ENCODE measurements at places on chromosomes 3 and 15.
A peak's percentile ranks its signal among the peaks of the same experiment; 100 is the strongest.

DNA sequence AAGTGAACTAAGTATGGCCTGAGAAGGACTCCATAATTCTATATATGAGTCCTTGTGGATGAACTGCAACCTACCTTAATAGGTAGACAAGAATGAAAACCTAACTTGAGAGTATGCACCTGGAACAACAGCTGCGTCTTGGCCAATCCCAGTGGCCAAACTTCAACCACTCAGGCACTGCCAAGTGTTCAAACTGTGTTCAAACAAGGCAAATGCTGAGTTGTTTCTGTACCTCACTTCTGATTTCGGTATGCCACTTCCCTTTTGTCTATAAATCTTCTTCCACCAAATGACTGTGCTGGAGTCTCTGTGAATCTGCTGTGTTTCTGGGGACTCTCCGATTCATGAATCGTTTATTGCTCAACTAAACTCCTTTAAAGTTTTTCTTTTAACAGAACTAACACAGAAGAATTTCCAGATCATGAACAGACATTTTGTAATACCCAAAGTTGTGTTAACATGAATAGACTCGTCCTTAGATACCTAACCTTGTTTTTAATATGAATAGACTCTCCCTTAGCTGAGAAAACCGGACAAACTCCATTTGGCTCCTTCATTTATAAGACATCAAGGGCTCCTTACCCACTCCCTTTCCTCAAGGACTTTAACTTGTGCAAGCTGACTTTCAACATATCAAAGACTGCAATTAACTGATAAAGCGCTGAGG lies 4.1 kb downstream of the ZNF717 start:
- DNase-seq, result no peak

- no peak for DNase-seq
Measured at GRCh38 chr3:78912687-78913086, 855.1 kb downstream of the ROBO1 start.

- no peak for DNase-seq
Measured at GRCh38 chr15:43968551-43968950, 141.7 kb downstream of the WDR76 start.

- no peak for DNase-seq
Measured at GRCh38 chr15:49315391-49315823, 107.6 kb upstream of the FGF7 start.

DNA sequence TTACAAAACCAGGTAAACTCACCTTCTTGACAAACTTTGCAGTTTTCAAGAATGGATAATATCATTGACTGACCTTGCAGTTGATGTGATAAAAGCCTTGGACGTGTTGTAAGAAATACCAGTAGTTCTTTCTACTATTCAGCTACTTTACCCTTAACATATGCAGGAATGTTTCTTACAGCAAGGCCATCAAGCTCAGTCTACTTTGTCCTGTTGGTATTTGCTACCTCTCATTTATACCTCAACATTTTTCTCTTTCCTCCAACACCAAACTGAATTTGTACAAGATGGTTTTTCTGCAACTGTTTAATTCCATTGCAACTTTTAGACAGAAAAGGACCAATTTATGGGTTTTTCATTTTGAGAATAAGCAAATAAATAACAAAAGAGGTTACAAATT lies 147.4 kb upstream of the BCHE start:
- DNase-seq, result no peak

- no peak for DNase-seq
Measured at GRCh38 chr3:140505876-140506275, 172.0 kb upstream of the TRIM42 start.

DNA sequence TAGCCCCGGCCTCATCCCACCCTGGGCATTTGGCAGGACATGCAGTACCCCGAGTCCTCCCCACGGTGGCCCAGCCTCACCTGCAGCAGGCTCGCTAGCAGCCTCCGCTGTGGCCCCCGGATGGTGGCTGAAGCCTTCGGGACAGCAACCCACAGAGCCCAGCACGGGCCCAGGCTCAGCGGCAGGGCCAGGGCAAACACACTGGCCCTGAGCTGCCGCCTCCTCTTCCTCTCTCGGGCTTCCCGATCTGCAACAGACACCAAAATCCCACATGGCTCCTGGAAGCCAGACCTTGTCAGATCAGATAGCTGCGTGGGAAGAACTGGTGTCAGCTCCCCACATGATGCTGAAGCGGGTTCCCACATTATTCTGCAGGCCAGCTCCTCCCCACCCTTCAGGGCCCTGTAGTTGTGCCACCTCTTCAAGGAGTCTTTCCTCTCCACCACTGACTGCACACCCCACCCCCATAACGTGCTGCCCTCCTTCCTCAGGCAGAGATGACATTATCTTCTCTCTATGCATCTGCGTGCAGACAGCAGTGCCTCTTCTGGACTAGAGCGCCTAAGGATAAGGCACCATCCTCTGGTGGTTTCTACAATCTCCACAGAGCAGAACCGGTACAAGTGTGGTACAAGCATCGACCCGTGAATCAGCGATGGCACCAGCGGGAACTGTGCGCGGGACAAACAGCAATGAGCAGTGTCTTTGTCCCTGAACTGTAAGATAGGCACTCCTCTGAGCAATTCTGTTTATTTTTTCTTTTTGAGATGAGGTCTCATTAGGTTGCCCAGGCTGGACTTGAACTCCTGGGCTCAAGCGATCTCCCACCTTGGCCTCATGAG lies 9.5 kb downstream of the TMEM44 start:
- DNase-seq, result no peak

GRCh38 chr15:86735247-86736040 lies 655.8 kb downstream of the AGBL1 start:
- no peak for DNase-seq

GRCh38 chr3:165859061-165859460 lies 21.8 kb upstream of the BCHE start:
- DNase-seq, result no peak

DNA sequence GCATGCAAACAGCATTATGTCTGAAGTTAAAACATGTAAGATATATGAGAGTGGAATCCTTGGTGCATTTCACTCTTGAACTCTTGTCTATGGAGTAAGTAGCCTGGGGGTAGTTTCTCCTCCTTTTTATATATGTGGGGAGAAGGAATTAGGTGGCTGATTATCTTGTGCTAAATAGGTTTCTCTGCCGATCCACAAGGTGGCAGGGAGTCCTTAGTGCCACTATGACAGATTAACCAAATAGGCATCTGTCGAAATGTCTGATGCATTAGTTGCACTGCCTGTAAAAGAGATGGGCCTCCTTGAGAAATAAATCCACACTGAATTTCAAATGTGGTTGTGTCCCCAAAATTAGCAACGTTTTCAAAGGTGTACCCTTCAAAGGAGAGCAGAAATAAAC lies 170.1 kb downstream of the CNTN4 start:
- no peak for DNase-seq

- DNase-seq, result peak; percentile 24
Measured at GRCh38 chr15:50051811-50052419, 67.1 kb downstream of the ATP8B4 start.

- no peak for DNase-seq
Measured at GRCh38 chr3:139005356-139005993, 593 bp downstream of the PRR23A start.

GRCh38 chr3:125022206-125022605 lies 33.6 kb downstream of the HEG1 start:
- DNase-seq, result no peak

GRCh38 chr15:26197719-26198118 lies 334.6 kb upstream of the ATP10A start:
- no peak for DNase-seq

DNA sequence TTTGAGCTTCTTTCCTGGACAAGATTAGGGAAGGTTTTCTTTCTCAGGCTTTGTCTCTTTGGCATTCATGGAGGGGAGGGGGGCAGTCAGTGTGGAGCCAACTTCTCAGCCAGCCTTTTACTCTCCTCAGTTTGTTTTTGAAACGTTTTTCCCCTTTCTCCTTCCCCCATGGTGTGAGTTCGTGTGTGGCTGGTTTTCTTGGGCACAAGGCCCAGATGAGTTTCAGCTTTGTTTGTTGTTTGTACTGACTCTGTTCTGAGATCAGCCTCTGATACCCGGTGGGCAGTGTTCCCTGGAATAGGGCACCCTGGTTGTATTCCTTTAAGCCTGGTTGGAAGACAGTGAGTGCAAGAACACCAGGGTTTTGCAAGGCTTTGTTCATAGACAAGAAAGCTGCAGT lies 168.2 kb upstream of the RARB start:
- DNase-seq, result no peak

DNA sequence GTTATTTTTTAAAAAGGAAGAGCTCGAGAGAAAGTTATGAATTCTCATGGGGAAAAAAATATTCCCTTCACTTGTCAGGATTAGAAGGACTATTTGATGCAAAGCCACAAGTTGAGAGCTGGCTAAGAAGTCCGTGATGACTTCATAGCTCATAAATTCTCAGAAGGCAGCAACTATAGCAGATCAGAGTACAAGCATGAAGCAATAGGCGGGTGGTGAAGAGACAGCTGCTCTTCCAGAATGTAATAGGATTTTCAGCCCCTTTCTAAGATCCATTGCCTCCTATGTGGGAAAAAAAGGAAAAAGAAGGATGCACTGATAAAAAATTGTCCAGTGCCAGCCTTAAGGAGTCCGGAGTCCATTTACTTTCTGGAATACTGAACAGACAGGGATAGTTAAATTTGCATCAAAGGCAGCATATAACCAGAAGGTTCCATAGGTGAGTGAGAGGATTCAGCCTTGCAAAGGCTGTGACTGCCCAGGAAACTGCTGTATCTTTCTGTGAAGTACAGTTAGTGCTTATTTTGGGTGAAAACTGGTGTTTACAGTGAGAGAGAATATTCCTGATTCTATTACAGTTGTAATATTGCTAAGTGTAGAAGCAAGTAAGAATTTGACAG lies 929.5 kb upstream of the ALCAM start:
- no peak for DNase-seq

GRCh38 chr15:77702211-77702957 lies 69.7 kb upstream of the LINGO1 start:
- peak; percentile 14 for DNase-seq

- no peak for DNase-seq
Measured at GRCh38 chr3:84692261-84692660, 266.5 kb upstream of the CADM2 start.

DNA sequence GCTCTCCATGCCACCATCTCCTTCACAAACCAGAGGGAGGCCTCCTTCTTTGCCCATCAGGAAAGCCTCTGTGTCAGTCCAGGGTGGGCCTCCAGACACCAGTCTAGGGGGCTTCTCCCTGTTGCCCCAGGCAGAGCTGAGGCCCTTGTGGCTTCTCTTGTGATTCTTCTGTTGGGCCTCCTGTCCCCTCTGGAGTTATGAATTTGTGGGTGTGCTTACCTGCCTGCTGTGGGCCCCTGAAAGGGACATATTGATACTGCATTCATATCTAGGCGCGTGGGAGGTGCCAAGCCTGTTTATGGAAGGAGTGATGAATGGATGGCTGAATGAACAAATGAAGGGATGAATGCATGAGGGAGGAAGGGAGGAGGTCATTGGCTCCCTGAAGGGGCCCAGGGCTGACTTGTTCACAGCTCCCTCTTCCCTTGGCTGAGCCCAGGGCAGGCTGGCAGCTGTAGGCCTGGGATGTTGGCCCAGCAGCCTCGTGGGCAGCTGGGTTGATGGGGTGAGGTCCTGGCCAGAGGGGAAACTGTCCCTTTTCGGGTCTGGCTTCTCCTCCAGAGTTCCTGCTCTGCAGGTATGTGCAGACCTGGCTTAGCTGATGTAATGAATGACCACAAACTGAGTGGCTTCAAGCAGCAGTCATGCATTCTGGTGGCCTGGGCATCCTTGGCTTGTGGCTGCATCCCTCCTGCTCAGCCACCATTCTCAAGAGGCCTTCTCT lies 195.4 kb downstream of the GOLGA6L6 start:
- DNase-seq, result no peak

GRCh38 chr3:51705276-51706020 lies 1.4 kb upstream of the GRM2 start:
- DNase-seq, result no peak

DNA sequence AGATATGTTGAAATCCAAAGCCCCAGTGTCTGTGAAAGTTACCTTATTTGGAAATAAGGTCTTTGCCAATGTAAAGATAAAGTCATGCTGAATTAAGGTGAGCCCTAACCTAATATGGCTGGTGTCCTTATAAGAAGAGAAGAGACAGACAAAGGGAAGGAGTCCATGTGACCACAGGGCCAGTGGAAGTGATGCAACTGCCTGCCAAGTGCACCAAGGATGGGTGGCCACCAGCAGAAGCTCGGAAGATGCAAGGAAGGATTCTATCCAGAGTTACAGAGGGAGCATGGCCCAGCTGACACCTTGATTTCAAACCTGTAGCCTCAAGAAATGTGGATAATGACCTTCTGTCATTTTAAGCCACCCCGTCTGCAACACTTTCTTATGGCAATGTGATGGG lies 35.3 kb upstream of the PGPEP1L start:
- no peak for DNase-seq

DNA sequence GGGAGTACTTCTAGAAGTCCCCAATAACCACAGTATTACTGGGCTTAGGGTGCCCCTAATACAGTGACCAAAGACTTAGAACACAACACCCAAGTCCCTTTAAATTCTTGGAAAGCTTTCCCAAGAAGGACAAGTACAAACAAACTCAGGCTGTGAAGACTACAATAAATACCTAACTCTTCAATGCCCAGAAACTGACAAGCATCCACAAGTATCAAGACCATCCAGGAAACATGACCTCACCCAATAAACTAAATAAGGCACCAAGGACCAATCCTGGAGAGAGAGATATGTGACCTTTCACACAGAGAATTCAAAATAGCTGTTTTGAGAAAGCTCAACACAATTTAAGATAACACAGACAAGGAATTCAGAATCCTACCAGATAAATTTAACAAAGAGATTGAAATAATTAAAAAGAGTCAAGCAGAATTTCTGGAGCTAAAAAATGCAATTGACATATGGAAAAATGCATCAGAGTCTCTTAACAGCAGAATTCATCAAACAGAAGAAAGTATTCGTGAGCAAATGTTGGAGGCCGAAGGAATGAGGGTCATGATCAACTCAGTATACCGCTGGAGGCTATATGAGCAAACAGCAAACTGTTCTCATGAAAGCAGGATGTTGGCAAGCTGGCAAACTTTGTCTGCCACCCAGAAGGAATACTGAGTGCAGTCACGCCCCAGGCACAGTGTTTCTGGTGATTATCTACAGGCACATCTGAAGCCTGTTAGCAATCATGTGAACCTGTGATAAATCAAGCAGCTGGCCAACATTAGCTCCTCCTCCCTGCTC lies 87.0 kb upstream of the NECTIN3 start:
- DNase-seq, result no peak

GRCh38 chr3:195150181-195151118 lies 120.5 kb downstream of the XXYLT1 start:
- peak; percentile 39 for DNase-seq
